Spleen (tissue), 13 donors: ENCODE measurements at places on chromosomes 7 and 10. TPM values are rescaled to one million over a fixed set of nuclear protein-coding genes. Genes with fewer than 3 reads are reported as not detected.

HOXA6 gene
- total RNA-seq = 1.5 TPM

SLC26A4 gene
- 0.09 TPM for total RNA-seq

CDNF gene
- total RNA-seq = not detected

OR2A7 gene
- total RNA-seq = 6.4 TPM

TBX20 gene
- not detected for total RNA-seq

UCN3 gene
- total RNA-seq = not detected

TAS2R41 gene
- 0.95 TPM for total RNA-seq

MRLN gene
- total RNA-seq = not detected

MYL7 gene
- total RNA-seq = not detected

ANKMY2 gene
- total RNA-seq = 11.6 TPM

C10orf67 gene
- 0.17 TPM for total RNA-seq

ADGRA1 gene
- total RNA-seq = 0.26 TPM

C10orf71 gene
- total RNA-seq = not detected

LGI1 gene
- total RNA-seq = not detected

LHFPL3 gene
- total RNA-seq = 0.20 TPM

INHBA gene
- 0.60 TPM for total RNA-seq

OR2A1 gene
- total RNA-seq = 0.46 TPM

TMEM139 gene
- 2.0 TPM for total RNA-seq

PLEKHA1 gene
- total RNA-seq = 21.3 TPM

MYOZ1 gene
- not detected for total RNA-seq

SPDYE6 gene
- total RNA-seq = not detected

CHAT gene
- not detected for total RNA-seq

ARHGEF5 gene
- total RNA-seq = 11.2 TPM

MPP7 gene
- 11.5 TPM for total RNA-seq

MYH16 gene
- not detected for total RNA-seq

SLC16A12 gene
- total RNA-seq = not detected

LIPF gene
- not detected for total RNA-seq

BCL7B gene
- total RNA-seq = 52.1 TPM

INMT gene
- 20.0 TPM for total RNA-seq

GARIN1A gene
- 0.79 TPM for total RNA-seq

CASD1 gene
- 30.5 TPM for total RNA-seq

VWDE gene
- 0.65 TPM for total RNA-seq

CYP2E1 gene
- 3.1 TPM for total RNA-seq

SPDYE11 gene
- total RNA-seq = not detected

VIPR2 gene
- total RNA-seq = 0.97 TPM

PMPCB gene
- 58.5 TPM for total RNA-seq

LEP gene
- not detected for total RNA-seq

CUEDC2 gene
- 43.0 TPM for total RNA-seq

SPAM1 gene
- not detected for total RNA-seq

SRRM3 gene
- 0.23 TPM for total RNA-seq

ANKRD30A gene
- not detected for total RNA-seq

MEIG1 gene
- not detected for total RNA-seq

SH2B2 gene
- 33.0 TPM for total RNA-seq

TMEM184A gene
- 0.39 TPM for total RNA-seq

TMEM236 gene
- 1.6 TPM for total RNA-seq

EXOC6 gene
- 19.3 TPM for total RNA-seq

CALML5 gene
- not detected for total RNA-seq

HOXA7 gene
- 1.0 TPM for total RNA-seq

SFTPA1 gene
- total RNA-seq = 1.4 TPM
